CD4-positive, alpha-beta T cell treated with Interleukin-15 for 1 hour (primary cell): ENCODE measurements at places on chromosomes 12 and 14.

- no peak for DNase-seq
Measured at GRCh38 chr12:26702741-26703140, 130.3 kb downstream of the ITPR2 start.

GRCh38 chr12:91870872-91871707 is 274.6 kb downstream of the BTG1 start:
- no peak for DNase-seq

- peak; percentile 45 for DNase-seq
Measured at GRCh38 chr12:107884769-107885694, 110.5 kb downstream of the ASCL4 start.

GRCh38 chr14:100810861-100811461 is 15.0 kb upstream of the MEG3 start:
- DNase-seq = no peak

GRCh38 chr14:103273145-103273744 is 60.8 kb upstream of the EIF5 start:
- no peak for DNase-seq

- DNase-seq = no peak
Measured at GRCh38 chr14:65849558-65849957, 437.0 kb downstream of the FUT8 start.

DNA sequence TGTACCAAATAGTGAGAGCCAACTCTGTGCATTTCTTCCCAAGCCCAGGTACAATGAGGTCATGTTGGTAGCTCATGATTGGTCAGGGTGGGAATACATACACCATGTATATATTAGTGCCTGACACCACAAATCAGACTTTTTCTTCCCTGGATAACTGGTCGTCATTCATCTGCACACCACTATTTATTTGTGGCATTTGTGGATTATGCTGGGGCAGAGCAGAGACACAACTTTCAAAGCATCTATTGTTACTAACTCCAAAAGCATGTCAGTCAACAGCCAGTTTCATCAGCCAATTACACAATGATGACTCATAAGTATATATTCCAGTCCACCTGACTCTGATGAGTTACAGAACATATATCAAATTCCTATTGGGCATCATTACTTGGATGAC is 181.7 kb downstream of the ADAMTS20 start:
- DNase-seq = no peak

DNA sequence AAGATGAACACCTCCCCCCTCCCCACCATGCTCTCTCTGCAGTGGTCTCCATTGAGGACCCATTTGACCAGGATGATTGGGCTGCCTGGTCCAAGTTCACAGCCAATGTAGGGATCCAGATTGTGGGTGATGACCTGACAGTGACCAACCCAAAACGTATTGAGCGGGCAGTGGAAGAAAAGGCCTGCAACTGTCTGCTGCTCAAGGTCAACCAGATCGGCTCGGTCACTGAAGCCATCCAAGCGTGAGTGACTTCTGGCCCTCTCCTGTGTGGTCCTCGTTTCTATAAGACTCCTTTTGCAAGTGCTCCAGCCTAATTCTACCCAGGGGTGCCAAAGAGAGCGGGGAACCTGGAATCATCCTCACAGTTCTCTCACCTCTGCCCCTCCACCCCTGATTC is 6.2 kb upstream of the ATN1 start:
- no peak for DNase-seq

GRCh38 chr12:64273527-64274403 is 51.7 kb upstream of the KICS2 start:
- DNase-seq = no peak

DNA sequence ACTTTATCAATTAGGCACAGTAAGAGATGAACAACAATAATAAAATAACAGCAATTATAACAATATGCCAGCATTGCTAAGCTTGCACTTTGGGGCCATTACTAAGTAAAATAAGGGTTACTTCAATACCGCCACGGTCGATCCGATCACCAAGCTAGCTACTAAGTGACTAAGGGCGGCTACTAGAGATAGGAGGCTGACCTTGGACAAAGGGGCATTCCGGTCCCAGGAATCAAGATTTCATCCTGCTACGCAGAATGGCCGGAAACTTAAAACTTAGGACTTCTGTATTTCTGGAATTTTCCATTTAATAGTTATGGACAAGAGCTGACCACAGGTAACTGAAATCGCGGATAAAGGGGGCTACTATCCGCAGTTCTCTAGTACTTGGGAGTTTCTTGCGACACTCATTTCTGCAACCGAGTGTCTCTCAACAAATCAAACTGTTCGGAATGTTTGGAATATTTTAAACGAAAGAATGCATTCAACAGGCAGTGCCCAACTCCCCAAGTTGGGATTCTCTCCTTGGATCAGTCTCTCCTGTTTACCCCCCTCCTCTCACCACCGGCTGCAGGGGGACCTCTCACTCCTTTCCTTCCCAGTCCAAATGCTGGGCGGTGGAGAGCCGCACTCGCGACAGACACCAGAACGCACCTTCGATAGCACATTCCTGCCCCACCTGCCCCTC is 650 bp downstream of the HEBP1 start:
- DNase-seq = no peak

DNA sequence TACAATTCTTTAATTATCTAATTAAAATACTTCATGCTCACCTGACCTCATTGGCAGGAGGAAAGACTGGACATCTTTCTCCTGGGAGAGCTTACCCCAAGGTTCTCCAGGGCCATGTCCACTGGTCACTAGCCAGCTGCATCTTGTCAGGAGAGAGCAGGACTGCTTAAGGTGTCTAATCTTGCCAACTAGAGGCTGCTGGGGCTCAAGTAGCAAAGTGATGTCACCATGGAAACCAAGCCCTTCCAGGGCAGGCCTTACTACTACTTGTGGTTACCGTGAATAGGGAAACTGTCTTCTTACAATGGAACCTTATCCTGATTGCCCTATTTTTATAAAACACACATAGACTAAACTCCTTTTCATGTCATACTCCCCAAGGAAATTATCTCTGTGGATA is 376.4 kb downstream of the SNAPC1 start:
- no peak for DNase-seq
